RPMI7951 (cell line): ENCODE measurements at places on chromosomes 5 and 9.
A peak's percentile ranks its signal among the peaks of the same experiment; 100 is the strongest.

GRCh38 chr9:31799953-31800609 is 584.4 kb upstream of the ACO1 start:
- peak; percentile 4 for DNase-seq

DNA sequence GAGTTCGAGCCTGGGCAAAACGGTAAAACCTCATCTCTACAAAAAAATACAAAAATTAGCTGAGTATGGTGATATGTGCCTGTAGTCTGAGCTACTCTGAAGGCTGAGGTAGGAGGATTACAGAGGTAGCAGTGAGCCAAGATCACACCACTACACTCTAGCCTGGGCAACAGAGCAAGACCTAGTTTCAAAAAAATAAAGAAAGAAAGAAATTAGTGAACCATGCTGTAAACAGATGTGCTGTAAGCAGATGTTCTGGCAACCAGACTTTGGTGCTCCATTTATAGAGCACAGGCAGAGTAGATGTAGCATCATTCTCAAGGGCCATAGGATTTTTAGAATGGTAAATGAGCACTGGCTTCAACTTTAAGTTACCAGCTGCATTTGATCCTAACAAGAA is 115.4 kb downstream of the ST8SIA4 start:
- no peak for DNase-seq

GRCh38 chr5:108620516-108620915 is 127.2 kb upstream of the FER start:
- DNase-seq = no peak

GRCh38 chr9:88574953-88575352 is 40.0 kb downstream of the NXNL2 start:
- DNase-seq = peak; percentile 54

DNA sequence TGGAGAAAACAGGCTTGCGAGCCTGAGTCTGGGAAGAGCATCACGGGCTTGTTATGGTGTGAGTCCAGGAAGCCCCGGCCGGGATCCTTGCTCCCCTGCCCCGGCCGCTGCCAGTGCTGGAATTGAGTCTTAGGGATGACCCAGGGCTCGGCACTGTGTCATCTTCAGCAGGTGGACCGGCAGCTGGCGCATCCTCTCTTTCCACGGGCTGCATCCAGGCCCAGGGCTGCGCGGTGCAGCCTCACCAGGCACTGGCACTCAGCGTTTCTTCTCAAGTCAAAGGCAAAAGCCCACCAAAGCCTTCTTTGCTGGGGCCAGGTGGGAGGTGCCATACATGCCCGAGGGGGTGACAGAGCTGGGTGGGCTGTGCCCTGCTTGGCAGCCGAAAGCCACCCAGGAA is 46.6 kb downstream of the COL5A1 start:
- DNase-seq = no peak

GRCh38 chr9:116223926-116224325 is 70.3 kb downstream of the PAPPA start:
- peak; percentile 41 for DNase-seq

GRCh38 chr5:170482511-170482910 is 21.3 kb upstream of the KCNIP1 start:
- no peak for DNase-seq

DNA sequence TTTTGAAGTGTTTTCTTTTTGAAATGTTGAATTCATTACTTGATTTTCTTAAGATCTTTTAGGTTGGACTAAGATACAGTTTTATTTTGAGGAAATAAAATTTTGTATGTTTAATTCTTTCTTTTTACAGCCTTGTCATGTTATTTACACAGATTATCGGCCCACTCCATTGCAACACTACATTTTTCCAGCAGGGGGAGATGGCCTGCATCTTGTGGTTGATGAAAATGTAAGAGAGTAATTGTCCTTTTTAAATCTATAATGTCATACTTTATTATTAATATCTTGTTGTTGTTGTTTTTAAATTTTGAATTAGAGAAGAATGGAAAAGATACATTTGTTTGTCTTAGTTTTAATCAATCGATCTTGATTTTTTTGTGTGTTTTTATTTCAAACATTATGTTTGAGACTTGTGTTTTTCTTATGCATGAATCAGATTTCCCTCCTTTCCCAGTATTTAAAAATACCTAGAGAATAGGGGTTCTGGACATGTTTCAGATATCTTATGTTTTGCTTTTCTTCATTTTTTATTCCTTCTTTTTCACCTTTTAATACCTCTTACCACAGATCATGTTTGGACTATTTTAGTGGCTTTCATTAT is 36.7 kb downstream of the MTREX start:
- peak; percentile 39 for DNase-seq

- DNase-seq = no peak
Observed at GRCh38 chr9:137014776-137015539, 13.1 kb downstream of the ABCA2 start.

GRCh38 chr5:57455511-57456455 is 26.8 kb downstream of the ACTBL2 start:
- peak; percentile 45 for DNase-seq

GRCh38 chr9:14316602-14317300 is 2.8 kb upstream of the NFIB start:
- no peak for DNase-seq

DNA sequence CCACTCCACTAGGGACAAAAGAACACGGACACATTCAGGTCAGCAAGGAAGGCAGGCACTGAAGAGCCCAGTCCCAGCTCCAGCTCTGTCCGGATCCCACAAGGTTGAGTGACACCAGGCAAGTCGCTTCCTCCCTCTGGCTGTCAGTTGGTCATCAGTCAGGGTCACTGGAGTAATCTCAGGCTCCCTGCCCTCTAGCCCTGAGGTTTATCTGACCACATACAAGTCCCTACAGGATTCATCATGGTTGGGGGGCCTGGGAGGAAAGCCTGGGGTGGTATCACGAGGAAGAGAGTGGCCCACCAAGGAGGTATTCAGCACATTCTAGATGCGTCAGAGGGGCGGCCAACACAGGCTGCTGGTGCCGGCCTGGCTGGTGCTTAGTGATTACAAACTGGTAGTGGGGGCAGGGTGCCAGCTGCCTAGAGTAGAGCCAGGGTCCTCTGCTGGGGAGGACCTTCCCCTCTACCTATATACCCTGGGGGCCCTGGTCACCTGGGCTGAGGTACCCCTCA is 81.5 kb downstream of the SHB start:
- DNase-seq = no peak

- no peak for DNase-seq
Observed at GRCh38 chr9:94567271-94567670, 12.4 kb downstream of the PCAT7 start.

DNA sequence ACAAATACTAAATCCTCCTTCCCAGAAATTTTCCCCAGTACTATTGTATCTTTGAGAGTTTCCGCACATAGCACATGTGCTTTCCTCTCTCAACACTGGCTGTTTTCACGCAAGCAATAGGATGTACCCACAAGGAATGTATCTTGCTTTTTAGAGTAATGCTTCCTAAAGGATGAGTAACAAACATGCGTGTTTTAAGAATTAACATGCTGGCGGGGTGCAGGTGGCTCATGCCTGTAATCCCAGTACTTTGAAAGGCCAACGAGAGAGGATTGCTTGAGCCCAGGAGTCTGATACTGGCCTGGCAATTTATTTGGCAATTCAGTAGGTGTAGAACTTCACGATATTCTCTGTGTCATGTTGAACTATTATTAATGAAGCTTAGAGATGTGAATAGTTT is 4.6 kb downstream of the RUFY1 start:
- DNase-seq = no peak

GRCh38 chr9:90086101-90086511 is 481.3 kb downstream of the GADD45G start:
- DNase-seq = no peak

DNA sequence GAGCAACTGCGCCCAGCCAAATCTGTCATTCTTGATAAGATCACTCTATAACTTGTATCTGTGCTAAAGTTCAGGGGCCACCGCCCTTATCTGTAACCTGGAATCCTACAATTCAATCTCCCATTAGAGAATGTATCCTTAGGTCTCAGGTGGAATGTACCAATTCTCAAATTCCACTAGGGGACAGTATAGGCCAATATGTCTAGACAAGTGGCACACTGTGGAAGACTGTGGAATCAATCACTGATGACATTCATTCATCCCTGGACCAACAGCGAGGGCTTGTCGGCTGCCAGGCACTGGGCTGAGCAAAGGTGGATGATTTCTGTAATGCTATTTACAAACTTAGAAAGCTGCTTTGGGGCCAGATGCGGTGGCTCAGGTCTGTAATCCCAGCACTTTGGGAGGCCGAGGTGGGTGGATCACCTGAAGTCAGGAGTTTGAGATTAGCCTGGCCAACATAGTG is 28.7 kb upstream of the MEGF9 start:
- peak; percentile 53 for DNase-seq

GRCh38 chr5:174789596-174789995 is 65.2 kb downstream of the MSX2 start:
- no peak for DNase-seq

DNA sequence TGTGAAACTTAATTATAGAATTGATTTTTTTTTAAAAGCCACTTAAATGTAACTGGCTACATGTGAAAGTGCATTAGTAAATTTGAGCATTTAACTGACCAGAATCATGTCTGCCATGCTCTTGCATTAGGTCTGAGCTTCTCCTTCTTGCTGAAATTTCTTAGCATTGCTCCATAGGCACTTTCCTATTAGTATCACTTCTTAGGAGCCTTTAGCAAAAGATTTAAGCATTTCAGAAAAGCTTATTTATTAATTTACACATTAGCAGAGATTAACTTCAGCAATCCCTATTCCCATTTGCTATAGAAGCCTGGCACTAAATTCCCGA is 211.0 kb downstream of the SNX18 start:
- DNase-seq = no peak

GRCh38 chr9:18785604-18786003 is 247.4 kb downstream of the SAXO1 start:
- DNase-seq = no peak

- DNase-seq = peak; percentile 97
Observed at GRCh38 chr5:78594610-78595457, 53.7 kb downstream of the LHFPL2 start.

GRCh38 chr9:81389569-81389993 is 299.8 kb downstream of the TLE1 start:
- DNase-seq = peak; percentile 96

DNA sequence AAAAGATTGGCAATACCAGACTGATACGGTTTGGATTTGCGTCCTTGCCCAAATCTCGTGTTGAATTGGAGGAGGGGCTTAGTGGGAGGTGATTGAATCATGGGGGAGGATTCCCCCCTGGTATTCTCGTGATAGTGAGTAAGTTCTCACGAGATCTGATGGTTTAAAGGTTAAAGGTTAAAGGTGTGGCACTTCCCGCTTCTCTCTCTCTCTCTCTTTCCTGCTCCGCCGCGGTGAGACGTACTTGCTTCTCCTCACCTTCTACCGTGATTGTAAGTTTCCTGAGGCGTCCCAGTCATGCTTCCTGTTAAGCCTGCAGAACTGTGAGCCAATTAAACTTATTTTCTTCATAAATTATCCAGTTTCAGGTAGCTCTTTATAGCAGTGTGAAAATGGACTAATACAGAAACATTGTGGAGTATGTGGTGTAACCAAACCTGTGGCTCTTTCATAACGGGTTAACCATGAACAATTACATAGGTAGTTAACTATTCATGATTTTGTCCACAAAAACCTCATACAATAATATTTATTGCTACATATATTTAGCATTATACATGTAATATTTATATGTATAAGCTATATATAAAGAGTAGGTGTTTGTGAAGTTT is 107.5 kb downstream of the ANXA1 start:
- DNase-seq = no peak

- no peak for DNase-seq
Observed at GRCh38 chr9:108852079-108852478, 3.7 kb downstream of the ACTL7B start.

DNA sequence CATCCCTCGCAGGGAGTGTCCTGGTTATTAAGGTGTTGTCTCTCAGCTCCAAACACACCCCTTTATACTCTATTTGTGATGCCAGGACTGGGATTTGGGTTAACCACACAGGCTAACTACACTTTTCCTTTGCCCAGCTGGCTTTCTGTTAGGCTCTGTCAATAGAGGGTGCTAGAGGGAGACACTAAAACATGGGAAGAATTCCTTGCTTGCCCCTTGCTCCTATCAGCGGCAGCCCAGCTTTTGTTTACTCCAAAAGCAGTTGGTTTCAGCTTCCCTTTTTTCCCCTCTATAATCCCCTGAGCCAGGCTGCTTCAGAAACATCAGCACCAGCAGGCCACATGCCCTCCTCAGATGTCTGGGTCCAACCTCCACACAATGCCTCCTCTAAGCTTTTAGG is 297.1 kb downstream of the KCTD16 start:
- no peak for DNase-seq

DNA sequence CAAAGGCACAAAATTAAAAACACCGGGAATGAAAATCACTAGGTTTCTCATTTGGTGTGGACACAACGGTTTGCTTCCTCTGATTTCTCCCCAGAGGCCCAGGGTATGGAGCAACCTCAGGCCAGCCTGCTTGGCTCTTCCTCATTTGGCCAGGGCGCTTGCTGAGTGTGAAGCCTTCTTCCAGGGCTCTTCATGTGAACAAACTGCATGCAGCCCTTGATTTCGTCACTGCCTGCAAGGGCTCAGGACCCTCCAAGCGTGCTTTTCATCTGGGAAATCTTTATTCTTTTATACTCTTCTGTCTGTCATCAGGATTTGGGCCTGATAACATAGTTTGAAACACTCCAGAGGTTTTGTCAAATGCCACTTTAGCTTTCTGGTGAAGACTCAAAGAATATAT is 122.6 kb upstream of the KLF4 start:
- no peak for DNase-seq

GRCh38 chr5:35160486-35161116 is 69.7 kb downstream of the PRLR start:
- no peak for DNase-seq

GRCh38 chr5:164224236-164224635 is 718.8 kb downstream of the MAT2B start:
- no peak for DNase-seq

DNA sequence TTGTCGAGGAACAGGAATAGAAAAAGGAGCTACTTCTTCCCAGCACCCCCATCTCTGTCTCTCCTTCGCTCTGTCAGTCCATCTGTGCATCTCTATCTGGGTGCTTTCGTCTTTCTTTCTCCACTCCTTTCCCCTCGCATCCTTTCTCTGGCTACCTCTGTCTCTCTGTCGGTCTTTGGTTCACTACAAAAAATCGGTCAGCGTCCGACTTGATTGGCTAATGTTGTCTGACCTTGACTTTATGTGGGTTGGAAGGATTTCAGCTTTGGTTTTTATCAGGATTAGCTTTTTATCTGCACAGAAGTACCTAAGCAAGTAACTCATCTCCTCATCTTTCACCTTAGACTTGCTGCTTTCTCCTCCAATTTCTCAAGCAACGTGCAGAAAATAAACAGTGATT is 575.2 kb upstream of the ZNF462 start:
- no peak for DNase-seq

GRCh38 chr5:163401271-163401670 is 36.1 kb upstream of the CCNG1 start:
- peak; percentile 15 for DNase-seq

DNA sequence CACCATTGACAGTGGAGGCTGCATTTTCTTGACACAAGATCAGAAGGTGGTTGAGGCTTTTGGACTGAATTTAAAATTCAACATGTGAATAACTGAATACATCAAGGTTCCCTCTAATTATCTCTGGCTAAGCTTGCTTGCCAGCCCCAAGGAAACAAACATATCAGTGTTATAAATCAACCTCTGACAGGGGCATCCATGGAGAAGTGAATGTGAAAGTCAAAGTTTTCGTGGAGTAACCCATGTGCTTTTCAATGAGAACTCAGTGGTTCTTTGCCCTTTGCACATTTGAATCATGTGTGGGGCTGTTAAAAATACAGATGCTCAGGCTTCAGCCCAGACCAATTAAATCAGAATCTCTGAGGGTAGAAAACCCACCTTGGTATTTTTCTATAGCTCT is 128.9 kb downstream of the LRRC70 start:
- no peak for DNase-seq
